Femur (tissue), 1 donor: ENCODE measurements at places on chromosomes 16 and 17.

DNA sequence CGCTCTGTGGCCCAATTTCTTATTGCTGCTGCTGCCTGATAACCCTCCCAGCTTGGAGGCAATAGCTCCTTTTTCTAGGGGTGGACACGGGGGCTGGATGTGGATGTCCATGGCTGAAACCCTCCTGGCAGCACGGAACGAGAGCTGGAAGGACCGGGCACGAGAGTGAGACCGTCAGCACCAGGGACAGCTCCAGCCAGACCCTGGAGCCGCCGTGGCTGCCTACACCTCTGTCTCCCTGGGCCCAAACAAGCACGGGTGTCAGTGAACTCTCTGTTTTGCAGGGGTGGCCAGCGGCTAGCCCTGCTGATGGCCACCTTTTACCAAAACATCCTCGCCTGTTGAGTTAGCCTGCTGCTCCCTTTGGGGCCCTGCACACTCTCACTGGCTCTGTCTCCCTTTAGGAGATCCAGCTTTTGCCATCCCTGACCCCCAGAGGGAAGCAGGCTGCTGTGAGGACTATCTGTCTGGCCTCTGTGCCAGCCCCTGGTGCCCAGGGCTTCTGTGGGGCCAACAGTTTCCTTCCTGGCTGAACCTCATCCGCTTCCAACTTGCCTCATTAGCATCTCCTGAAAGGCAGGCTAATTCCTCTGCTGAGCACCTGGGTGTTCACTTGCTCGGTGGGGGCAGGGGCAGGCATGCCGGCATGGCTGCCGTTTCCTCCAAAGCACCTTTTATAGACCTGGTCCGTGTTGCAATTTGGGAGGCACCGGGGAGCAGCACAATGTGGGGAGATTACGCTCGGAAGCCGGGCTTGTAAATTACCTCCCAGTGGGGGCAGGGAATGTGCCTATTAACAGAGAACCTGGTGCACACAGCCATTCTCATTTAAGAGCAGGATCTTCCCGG, 118.1 kb downstream of the ENGASE start:
- peak; percentile 67 for DNase-seq

GRCh38 chr16:31700200-31700529, 172.5 kb downstream of the AHSP start:
- no peak for DNase-seq

GRCh38 chr17:4365628-4366326, 698 bp downstream of the UBE2G1 start:
- peak; percentile 37 for DNase-seq

DNA sequence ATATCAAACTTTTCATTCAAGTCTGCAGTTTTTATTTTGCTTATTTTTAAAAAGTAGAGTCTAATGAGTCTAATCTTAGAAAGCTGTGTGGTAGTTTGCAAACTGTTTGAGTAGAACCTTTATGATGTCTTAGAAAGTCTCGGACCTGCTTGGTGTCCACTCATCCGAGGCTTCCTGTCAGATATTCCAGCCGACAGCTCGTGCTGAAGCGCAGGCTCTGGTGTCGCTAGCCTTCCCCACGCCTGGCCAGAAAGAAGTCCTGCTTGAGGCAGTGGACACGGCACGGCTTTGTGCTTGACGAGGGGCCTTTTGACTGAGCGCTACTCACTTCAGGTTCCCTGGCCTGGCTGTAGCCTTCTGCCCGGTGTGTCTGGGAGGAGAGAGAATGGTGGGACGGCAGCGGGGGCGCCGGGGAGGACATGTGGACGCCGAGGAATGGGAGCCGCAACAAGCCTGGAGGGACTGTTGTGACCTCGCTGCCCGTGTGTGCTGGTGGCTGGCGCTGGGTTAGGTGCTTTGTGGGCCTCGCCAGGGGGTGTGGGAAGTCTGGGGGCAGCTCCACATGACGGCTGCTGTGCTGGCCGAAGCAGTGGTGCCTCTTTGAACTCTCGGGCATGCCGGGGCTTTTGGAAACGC, 33.5 kb downstream of the BANP start:
- DNase-seq: no peak

- no peak for DNase-seq
Measured at GRCh38 chr17:15883617-15884111, 61.3 kb upstream of the ADORA2B start.

- DNase-seq: no peak
Measured at GRCh38 chr16:67697422-67698185, 21.5 kb downstream of the GFOD2 start.

- DNase-seq: no peak
Measured at GRCh38 chr16:78122774-78123315, 23.4 kb downstream of the WWOX start.

DNA sequence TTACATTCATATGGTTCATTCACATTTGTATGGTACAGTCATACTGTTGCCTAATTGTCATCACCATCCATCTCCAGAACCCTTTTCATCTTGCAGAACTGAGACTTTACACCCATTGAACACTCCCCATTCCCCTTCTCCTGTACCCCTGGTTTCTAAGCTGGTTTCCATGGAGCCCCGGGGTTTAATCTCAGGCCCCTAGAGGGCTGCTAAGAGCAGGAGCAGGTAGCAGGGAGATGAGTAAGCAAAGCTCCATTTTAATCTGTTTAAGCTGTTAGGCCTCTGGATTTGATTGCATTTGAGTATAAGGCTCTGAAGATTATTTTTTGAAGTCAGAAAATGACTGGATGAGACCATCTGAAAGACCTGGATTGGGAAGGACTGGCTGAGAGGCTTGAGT, 68.5 kb upstream of the RPL38 start:
- DNase-seq: no peak

DNA sequence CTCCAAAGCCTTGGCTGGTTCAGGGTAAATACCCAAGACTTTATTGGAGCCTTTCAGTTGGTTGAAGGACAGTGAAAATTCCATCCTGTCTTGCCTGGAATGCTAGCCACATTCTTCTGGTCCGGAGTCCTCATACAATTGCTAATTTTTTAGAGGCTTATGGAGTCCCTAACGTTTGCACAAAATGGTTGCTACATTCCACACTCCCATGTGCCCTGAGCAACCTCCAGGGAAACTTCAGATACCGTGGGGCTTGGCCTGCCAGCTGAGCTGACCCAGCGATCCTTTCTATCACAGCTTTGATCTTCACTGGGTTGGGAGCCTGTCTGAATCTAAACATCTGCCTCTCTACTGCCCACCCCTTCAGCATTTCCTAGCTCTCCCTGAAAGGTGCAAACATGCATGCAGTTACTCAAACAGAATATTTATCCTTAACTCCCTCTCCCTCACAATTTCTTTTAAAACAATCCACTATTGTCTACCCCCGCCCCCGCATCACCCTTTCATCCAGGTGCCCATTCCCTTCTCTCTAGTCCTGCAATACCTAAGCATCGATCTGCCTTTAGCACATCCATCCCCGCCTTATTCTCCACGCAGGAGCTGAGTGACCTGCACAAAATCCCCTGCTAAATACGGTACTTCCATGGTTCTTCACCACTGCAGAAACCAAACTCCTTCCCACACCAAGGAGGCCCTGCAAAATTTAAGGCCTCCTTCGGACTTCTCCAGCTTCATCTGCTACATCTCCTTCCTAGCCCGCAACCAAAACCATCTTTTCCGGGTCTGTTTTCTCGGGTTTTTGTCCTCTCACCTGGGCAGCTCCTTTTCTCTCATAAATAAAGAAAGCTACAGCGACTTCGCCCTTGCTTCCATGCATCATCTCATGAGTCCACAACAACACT, 810 bp upstream of the GAN start:
- DNase-seq: no peak

DNA sequence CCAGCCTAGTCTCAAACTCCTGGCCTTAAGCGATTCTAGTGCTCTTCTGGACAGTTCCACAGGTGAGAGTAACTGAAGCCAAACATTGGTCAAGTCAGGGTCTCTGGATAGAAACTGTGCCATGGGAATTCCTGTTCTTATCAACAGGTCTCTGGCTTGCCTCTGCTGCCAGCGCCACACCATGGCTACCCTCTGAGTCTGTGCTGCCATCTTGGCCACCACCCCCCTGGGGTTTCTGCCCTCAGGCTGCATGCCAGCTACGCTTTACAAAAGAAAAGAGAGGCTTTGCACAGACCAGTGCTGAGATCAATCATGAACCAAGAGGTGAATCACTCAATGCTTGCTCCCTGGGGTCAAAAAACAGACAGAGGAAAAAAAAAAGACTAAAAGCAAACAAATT, 24.4 kb upstream of the CREBBP start:
- DNase-seq: no peak

DNA sequence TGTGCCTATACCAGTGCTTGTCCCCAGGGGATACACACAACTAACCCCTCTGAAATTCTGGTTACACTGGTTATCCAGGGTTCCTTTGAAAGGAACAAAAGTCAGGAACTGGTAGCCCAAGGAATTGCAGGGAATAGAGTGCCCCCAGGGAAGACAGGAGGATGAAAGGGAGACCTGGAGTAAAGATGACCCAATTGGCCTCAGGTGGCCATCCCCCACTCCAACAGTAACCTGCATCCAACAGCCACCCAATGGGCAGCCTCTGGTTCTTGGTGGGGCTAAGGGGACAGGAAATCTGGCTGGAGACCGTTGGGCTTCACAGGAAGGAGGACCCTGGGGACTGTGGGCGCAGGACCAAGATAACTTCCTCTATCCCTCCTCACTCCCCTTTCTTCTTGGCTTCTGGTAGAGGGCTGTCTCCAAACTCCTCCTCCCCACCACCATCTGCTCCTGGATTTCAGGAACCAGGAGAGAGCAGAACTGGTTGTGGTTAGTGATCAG, 826 bp upstream of the MPO start:
- no peak for DNase-seq

DNA sequence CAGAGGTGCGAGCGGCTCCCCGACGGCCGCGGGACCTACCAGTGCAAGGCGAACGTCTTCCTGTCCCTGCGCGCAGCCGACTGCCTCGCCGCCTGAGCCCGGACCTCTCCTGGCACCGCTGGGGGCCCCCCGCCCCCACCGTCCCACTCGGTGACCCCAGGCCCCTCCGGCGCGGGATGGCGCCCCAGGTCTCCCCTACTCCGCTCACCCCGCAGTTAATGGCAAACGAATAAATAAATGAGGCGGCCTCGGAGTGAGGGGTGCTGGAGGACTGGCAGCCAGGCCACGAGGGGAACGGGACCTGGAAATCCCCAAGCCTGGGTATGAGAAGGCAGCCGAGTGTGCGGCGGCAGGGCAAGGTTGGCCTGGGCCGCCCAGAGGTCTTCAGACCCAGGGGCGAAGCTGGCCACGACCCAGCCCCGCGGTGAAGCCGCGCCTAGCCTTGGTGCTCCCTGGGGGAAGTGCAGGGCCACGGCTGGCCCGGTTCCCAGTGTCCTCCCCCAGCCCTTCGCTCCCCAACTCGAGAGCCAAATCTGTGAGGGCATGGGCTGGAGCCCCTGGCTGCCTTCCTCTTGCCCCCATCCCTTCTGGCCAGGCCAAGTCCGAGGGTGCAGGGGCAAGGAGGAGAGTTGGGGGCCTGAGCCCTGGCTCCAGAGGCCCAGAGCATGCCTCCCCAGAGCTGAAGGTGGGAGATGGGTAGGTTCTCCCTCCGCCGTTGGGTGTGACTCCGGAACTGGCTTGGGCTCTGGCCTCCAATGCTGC, 796 bp downstream of the NPB start:
- DNase-seq: no peak

GRCh38 chr17:13384626-13385025, 217.1 kb downstream of the HS3ST3A1 start:
- no peak for DNase-seq

DNA sequence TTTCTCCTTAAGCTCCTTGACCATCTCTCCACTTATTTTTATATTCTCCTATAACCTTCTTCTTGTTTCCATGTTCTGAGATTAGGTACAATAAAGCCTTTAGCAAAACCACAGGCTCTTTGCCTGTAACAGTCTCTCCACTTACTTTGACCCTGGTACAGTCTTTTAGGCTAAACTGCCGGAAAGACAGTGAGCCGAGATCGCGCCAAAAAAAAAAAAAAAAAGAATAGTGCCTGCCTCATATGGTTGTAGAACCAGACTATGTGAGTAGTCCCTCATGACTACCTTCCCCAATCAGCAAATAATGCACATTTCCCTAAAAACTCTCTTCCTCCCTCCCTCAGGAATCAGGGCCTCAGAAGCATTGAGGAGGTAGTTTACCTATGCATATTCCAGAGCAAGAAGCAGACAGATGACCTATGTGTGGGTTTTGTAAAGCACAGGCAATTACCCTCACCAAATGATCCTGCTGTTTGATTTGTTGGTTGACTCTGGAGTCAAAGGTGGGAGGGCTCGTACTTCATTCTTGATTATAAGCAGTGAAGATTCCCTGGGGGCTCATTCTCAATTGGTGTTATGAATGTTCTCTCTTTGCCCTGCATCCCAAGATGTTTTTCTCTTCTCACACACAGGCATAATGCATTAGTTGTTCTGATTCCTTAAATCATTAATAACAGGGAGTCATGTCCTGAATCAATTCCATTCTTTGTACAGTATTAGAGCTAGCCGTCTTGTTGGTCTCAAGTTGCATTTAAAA, 8.9 kb upstream of the NME1 start:
- DNase-seq: no peak

- DNase-seq: no peak
Measured at GRCh38 chr16:3824121-3824795, 56.3 kb downstream of the CREBBP start.

DNA sequence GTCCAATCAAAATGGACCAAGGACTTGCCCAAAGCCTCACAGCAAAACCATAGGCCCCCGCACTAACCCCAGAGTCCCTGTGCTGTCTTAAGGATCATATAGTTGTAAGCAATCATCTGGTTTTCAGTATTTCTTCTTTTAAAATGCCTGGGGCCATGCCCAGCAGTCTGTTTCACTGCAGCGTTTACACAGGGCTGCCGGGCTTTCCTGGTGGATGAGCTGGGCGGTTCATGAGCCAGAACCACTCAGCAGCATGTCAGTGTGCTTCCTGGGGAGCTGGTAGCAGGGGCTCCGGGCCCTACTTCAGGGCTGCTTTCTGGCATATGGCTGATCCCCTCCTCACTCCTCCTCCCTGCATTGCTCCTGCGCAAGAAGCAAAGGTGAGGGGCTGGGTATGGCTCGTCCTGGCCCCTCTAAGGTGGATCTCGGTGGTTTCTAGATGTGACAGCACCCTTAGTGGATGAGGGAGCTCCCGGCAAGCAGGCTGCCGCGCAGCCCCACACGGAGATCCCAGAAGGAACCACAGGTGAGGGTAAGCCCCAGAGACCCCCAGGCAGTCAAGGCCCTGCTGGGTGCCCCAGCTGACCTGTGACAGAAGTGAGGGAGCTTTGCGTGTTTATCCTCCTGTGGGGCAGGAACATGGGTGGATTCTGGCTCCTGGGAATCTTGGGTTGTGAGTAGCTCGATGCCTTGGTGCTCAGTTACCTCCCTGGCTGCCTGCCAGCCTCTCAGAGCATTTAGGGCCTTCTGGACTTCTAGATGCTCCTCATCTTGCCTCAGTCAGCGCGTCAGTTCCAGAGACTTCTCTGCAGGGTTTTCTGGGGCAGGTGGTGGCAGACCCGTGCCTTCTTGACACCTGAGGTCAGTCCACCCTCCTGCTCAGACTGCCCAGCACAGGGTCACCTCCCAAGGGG, 24.8 kb upstream of the STH start:
- DNase-seq: no peak

DNA sequence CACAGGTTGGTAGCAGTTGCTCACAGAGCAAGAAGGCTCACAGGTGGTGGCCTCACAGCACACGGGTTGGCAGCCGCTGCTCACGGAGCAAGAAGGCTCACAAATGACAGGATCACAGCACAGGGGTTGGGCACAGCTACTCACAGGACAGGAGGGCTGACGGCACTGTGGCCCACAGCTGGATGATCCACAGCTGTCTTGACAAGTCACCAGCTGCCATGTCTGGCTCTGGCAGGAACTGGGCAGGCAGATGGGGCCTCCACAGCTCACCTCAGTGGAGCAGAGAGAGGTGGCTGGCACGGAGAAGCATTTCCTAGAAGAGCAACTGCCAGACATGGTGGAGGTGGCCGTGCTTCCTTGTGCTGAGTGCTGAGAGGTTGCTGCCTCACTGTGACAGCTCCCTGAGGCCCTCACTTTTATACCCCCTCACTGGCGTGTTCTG, at the start of gene KRTAP16-1:
Gene KRTAP16-1, minus strand, starts transcription at position 392 of the 442 bp plus-strand sequence. Its CDS starts 56 bp downstream, at position 336.
- no peak for DNase-seq
